ENCODE measurements at places on chromosomes 7 and 10.

- no peak for DNase-seq
These were observed 70.6 kb downstream of the MLLT10 start for GRCh38 chr10:21604651-21605050.

DNA sequence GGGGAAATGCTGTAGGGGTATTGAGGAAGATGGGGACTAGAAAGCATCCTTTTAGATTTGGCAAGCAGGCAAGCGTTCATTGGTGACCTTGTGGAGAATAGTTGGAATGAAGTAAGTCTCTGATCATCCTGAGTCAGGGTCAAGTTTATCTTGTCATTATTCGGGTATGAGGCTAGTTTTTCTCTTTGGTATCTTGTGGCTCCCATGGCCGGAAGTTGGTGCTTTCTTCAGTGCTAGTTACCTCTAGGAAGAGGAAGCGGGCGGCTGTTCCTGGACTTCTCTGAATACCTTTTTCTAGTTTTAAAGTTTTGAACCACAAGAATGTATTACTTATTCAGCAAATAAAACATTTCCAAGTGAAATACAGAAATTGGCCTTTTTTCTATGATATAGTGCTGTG is 9.2 kb downstream of the CREM start:
- DNase-seq: no peak

DNA sequence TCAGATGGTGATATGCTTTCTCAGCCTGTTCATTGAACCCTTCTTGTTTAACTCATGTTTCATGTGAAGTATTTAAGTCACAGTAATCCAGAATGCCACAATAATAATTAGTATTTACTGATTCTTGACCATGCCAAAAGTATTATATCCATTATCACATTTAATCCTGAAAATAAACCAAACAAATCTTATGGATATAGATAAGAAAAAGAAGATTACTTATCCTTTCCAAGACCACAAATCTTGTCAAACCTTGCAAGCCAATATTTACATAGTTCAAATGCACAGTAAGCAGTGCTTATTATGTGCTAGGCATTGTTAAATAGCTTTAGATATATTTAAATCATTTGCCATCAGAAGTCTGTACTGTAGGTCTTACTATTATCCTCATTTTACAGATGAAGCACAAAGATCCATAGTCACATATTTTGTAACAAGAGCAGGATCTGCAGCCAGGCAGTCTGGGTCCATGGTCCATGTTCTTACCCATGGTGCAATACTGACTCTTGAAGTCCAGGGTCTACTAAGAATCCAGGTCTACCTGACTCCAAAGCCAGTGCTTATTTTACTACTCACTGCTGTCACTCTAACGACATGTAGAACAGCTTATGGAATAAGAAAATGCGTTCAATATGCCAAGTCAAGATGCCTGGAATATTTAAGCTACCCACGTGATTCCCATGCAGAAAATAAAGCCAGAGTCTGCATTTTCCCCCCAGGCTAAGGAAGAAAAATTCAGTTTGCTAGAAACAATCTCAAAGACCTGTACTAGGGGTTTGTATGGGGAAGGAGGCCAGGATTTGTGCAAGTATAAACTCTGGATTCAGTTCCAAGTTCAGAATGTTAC is 984.8 kb upstream of the LRRTM3 start:
- DNase-seq: no peak

GRCh38 chr7:42247301-42247700 is 10.3 kb upstream of the GLI3 start:
- no peak for DNase-seq

DNA sequence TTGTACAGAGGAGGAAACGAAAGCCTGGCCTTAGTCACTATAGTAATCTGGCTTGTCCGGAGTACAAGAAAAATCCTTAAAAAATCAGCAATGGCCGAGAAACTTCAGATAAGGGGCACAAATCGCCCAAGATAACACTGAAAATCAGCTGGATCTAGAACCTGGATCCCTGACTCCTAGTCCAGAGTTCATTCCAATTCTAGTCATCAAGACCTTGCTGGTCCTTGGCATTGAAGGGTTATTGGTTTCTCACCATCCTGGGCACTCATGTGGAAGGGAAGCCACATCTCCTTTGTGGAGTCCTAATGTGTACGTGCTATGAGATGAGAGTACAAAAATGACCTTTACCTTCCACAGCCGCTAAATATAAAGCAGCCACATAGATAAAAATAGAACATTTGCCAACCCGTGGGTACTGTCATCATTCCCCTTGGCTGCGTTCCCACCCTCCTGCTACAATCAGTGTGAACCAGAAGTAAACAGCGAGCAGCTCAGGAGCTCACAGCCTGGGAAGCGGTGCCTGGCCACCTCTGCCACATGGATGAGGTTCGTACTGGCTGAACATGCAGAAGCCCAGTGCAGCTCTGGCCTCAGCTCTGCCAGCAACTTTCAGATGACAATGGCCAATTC is 116.0 kb upstream of the PDLIM1 start:
- DNase-seq: no peak

DNA sequence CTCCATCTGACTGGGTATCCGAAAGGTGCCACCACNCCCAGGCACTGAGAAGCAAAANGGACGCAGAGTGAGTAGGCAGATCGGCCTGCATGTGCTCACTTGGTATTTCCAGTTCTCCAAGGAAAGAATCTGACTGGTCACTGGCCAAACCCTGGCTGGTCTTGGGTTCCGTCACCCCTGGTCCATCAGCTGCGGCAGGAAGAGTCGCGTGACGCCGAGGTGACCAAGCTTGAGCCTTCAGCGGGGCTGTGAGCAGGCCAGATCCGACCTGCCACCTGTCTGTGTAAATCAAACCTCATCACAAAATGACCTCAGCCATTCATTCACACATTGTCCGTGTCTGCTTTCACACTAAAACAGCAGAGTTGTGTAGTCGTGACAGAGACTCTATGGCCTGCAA is 28.8 kb upstream of the CHST15 start:
- no peak for DNase-seq

- DNase-seq: no peak
These were observed 523.5 kb upstream of the FOXK1 start for GRCh38 chr7:4158441-4159153.

- no peak for DNase-seq
These were observed 105.0 kb downstream of the PRTFDC1 start for GRCh38 chr10:24847112-24848070.

- no peak for DNase-seq
These were observed 908 bp downstream of the NOM1 start for GRCh38 chr7:156950381-156950858.

- no peak for DNase-seq
These were observed 71.5 kb downstream of the LRRC4 start for GRCh38 chr7:127959770-127960169.

DNA sequence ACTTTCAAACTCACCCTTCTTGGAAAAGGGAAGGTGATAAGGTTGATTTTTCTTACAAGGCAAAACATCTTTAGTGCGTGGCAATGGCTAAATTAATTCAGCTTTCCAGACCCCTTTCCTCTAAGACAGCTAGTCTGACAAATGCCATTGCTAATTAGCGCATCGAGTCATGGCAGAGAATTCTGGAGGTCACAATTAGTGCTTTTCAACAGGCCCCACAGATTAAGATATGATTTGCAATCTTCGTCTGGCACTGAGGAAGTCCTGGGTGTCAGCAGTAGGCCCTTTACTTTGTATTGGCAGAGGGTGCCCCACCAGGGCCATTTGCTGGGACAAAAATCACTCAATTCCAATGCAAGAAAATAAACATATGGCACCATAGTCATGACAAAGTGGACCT is 189.2 kb upstream of the AGK start:
- no peak for DNase-seq

GRCh38 chr10:12507165-12507850 is 158.0 kb downstream of the CAMK1D start:
- no peak for DNase-seq

DNA sequence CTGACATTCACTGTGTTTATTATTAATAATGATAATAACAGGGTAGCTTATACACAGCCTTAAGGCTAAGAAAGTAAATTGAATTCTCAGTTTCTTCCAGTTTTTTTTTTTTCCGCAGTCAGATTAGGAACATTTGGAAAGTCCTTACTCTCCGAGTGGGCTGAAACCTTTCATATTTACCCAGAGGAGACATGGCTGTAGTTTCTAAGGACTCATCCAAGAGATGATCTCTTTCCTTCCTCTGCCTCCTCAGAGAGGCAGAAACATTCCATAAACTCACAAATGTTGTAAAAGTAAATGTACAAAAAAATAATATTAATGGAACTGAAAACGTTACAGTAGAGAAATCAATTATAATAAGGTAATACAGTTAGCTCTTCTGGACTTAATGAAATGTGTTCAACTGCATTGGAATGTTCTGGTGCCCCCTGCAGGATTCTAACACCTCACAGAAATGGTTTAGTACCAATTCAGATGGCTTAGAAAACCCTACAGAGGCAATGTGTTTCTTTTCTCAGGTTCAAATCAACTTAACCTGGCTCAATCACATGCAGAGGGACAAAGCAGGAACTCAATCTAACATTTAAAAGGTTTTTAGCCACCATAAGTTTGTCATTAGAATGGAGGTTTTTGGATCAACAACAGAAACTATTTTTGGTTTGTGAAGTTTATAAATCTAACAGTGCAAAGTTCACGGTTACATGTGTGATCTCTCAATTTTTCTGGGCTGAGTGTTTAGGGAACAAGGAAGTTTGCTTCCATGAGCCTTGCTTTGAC is 71.7 kb downstream of the ICA1 start:
- no peak for DNase-seq

DNA sequence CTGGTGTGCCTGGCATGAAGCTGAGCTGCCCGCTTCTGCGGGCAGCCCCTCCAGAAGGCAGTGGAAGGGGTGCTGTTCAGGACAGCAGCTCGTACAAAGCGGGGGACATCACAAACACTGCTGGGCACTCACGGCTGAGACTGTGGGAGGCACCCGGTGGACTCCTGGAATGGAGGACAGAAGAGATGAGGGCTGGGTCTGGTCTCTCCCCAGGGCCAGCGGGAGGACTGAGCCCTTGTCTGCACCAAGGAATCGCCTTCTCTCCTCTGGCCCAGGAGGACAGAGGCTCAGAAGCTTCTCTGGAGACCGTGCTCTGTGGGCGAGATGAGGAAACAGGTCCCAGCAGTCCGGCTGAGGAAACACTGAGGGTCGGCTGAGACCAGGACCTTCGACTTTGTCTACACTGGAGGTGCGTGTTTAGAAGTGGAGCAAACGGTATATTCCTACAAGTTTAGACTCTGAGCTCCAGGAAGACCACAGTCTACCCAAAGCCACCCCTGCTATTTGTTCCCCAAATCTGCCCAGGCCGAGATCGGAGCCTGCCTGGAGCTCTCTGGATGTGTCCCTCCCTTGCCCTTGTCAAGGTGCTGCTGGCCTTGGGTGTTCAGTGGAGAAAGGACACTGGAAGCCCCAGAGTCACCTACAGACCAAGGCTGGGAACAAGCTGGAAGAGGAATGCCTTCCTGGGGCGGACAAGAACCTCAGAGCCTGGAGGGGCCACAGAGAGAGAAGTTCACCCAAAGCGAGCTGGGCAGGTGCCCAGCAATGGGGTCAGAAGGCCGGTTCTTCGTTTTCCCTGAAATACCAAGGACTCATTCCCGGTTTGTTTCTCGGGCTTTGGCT is 12.9 kb upstream of the INPP5A start:
- DNase-seq: no peak

- DNase-seq: no peak
These were observed 15.2 kb downstream of the CALML5 start for GRCh38 chr10:5484205-5484604.
